NCI-H526 treated with DMSO at 0.1 percent for 48 hours (cell line): ENCODE measurements at places on chromosomes 1 and 21.

DNA sequence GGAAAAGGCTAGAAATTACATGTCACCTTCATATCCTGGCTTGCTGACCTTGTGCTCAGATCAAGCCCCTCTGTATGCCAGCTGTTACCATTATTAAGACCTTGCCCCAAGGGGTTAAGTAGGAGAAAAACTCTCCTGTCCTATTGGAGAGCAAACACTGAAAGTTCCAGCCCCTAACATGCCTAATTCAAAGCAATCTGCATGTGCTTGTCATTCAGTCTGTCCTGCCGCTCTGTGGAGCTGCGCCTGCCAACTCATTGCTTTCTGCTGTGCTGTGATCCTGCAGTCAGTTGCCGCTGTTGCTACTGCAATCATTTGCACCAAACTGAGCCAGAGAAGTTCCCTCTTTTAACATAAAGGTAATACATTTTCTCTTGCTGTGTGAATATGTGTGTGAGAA lies 113.4 kb downstream of the DISP1 start:
- DNase-seq, result no peak

DNA sequence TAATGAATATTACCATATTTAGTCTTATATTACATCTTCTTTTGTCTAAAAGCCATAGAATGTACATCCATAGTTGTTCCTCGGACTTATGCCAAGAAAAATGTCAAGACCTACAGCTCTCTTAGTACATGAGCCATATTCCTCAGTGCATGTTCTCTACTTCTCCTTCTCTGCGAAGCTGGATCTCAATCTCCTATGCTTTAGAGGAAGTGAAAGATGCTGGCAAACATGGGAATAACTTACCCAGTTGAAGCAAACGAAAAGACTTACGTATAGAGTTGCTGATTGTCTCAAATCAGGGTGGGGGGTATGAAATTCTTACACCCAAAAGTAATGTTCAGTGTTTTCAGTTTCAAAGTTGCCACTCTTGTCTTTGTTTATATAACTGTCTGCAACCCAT lies 32.7 kb downstream of the OR13G1 start:
- no peak for DNase-seq

DNA sequence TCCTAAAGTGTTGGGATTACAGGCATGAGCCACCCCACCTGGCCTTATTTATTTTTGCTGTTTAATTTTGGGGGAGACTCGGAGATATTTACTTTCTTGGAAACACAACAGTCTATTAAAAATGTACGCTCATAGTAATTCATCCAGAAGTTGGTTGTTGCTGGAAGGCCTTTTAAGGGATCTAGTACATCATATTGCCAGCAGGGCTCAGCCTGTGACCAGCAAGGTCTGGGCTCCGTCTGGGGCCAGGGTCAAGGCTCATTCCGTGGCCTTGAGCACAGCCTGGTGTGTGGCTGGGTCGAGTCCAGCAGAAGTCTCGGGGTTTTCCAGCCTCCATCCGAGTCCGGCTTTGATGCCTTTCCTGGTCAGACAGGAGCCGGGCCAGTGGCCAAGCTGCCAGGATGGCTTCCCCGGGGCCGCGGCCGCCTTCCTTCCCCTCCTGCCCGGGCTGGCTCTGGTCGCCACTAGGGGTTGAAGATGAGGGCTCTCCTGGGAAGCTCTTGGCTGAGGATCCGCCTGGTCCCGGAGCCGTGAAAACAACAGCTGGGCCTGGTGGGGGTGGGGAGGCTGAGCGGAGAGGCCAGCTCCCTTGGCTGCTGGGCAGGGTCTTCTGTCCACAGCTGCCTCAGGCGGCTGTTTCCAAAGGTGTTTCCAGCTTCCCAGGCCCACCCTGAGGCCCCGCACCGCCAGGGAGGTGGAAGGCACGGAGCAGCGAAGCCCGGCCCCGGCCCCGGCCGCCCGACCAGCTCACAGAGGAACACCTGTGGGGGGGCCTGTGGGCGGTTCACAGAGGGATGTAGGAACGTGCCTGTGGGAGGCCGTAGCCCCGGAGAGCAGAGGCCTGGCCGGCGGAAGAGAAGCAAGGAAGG lies 5.1 kb upstream of the VWA1 start:
- no peak for DNase-seq

DNA sequence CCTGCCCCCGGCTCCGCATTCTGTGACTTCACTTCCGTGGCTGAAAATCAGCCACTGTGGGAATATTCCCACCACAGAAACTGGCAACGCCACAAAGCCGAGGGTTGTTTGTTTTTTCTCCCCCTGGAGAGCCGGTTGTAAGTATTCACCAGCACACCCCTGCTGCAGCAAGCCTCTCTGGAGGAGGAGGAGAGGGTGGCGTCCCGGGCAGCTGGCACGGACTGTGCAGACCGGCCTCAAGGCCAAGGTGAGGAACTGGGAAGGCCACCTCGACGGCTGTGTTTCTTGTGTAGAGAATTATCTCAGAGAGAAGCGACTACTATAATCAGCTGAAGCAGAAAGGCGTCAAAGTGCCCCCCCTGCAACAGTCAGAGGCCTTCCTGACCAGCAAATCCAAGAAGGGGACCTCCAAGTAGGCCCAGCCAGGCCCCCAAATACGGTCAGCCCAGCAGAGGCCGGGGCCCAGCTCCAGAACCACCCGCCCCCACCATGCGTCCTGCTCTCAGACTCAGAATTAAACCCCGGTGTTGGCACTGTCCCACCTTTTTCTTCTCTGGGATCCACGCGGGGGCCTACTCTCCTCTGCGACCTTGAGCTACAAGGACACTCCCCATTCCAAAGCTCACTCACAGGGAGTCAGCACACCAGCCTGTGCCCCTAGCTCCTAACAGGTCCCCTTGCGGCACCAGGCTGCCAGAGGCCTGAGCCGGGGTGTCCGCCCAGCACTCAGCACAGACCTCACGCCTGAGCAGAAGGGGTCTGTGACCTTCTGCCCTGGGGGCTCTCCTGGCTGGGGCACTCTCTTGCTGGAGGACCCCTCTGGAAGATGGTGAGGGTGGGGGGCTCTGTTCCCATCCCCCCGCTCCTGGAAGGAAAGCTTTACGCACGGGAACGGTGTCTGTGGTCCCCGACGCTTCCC lies 1.2 kb upstream of the SMIM1 start:
- DNase-seq, result no peak

GRCh38 chr1:2354511-2355372 lies 36.6 kb downstream of the MORN1 start:
- no peak for DNase-seq
